ENCODE measurements at places on chromosomes 5 and 9.

DNA sequence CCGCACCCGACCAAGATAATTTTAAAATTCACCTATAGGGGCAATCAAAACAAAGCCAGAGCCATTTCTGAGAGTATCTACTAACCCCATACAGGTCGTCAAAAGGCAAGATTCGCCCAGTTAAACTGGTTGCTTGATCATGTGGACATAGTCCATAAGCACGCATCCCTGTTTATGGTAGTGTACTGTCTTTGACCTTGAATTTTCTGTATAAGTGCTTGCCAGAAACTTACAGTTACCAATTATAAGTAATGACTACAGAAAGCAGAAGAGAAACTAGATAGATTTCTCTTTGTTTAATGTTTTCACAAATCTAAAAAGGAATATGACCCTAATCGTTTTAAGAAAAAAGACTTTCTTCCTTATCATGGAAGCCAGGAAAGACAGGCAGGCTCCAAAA is 25.6 kb downstream of the SLC31A1 start:
- DNase-seq, result no peak

DNA sequence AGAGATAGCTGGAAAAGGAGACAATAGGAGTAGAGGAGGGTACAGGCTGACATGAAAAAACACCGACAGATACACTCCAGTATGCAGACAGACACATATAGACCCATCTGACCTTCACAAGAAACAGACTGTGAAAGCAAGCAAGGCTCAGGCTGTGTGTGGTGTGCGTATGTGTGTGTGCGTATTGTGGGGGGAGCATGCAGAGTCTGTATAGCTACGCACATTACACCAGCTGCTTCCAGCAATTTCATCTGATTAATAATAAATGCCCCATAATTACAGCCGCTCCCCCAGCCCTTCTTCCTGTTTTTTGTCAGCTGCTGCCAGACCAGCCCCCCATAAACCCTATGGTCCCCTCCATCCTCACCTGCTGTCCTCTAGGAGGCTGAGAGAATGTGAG is 6.7 kb downstream of the CNTFR start:
- DNase-seq, result no peak

DNA sequence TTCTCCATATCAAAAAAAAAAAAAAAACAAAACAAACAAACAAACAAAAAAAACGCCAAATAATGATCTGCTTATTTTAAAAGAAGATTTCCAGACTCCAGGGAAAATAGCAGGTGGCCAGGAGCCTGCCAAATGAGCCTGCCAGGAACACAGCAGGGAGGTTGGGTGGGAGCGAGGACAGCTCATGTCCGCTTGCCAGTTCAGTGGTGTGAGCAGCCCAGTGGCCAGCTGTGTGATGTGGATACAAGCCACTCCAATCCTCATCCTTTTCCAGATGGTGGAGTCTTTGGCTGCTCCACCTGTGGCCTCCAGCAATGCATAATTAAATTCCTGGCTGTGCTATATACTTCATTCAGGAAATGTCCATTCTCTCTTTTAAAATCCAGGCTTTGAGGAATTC is 1025.1 kb upstream of the C9orf72 start:
- no peak for DNase-seq

DNA sequence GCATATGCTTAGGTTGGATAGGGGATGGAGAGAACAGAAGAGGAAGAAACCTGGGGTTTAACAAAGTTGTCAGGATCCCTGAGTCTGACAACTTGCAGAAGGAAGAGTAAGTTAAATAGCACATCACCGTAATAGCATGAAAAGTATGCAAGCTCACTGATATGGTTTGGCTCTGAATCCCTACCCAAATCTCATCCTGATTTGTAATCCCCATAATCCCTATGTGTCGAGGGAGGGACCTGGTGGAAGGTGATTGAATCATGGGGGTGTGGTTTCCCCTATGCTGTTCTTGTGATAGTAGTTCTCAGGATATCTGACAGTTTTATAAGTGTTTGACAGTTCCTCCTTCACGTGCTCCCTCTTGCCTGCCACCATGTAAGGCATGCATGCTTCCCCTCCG is 193.3 kb downstream of the PSAT1 start:
- no peak for DNase-seq

- DNase-seq, result no peak
Measured at GRCh38 chr5:58582019-58582802, 664 bp upstream of the RAB3C start.

GRCh38 chr5:17163221-17163620 is 54.2 kb upstream of the BASP1 start:
- no peak for DNase-seq

DNA sequence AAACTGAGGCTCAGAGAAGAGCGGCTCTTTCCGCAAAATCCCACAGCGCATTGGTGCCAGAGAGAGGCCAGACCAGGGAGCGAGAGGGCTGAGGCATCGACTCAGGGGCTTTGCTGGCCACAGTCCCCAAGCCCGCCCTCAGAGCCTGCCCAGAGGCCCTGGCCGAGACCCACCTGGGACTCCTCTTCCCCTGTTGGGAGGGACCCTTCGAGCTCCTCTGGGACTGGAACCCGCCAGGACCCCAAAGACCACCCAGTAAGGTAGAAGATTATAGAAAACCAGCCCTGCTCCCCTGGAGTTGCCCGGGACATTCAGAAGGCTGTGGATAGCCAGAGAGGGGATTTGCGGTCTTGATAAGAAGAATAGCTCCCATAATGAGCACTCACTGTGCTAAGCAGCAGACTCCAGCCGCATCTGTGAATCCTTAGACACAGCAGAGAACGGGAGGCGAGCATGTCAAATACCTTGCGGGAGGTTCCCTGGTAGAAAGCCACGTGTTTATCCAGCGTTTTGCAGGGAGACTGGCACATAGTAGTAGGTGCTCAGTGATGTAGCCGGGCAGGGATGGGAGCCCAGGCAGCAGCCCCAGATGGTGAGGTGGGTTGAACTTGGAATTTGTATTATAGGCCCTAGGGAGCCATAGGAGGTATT is 651 bp upstream of the AK1 start:
- no peak for DNase-seq

GRCh38 chr5:142296914-142297417 is 27.9 kb downstream of the SPRY4 start:
- no peak for DNase-seq

GRCh38 chr9:68738358-68738757 is 33.3 kb downstream of the PIP5K1B start:
- DNase-seq, result no peak

DNA sequence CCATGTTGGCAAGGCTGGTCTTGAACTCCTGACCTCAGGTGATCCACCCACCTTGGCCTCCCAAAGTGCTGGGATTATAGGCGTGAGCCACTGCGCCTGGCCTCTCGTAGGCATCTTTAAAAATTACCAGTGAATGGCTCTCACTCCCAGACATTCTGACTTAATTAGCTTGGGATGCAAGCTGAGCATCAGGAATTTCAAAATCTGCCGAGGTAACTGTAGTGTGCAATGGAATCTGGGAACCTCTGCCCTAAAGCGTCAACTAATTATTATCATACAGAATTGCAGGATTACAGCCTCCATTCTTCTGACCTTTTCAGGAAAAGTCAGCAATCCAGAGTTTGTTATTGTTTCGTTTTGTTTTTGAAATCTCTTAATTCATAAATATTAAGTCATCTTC is 213.4 kb upstream of the DMAC1 start:
- no peak for DNase-seq

GRCh38 chr9:96856363-96857286 is 2.3 kb upstream of the ZNF782 start:
- DNase-seq, result no peak

- DNase-seq, result no peak
Measured at GRCh38 chr5:79759436-79759835, 69.8 kb downstream of the CMYA5 start.

GRCh38 chr9:34503406-34503805 is 19.4 kb downstream of the ENHO start:
- no peak for DNase-seq

DNA sequence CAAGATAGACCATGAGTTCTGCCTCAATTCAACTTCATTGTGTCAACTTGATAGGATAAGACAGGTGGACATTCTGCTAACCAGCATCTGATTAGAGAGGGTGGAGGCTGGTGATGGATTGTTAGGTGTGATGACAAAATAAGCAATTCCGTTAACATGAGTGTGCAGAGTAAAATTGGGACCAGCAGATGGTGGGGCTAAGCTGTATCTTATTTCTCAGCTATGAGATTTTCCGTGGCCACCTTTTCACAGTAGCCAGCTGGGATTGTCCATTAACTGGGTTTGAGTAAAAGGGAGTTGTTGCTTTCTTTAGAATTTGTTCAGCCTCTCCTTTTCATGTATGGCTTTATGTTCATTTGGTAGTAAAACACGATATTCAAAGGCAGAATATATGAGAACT is 28.8 kb upstream of the TAL2 start:
- DNase-seq, result no peak

GRCh38 chr9:4356306-4356705 is 56.4 kb upstream of the GLIS3 start:
- DNase-seq, result no peak

- DNase-seq, result no peak
Measured at GRCh38 chr9:100473276-100474081, 530 bp downstream of the TMEFF1 start.

- DNase-seq, result no peak
Measured at GRCh38 chr5:148957591-148958202, 105.2 kb downstream of the SH3TC2 start.

DNA sequence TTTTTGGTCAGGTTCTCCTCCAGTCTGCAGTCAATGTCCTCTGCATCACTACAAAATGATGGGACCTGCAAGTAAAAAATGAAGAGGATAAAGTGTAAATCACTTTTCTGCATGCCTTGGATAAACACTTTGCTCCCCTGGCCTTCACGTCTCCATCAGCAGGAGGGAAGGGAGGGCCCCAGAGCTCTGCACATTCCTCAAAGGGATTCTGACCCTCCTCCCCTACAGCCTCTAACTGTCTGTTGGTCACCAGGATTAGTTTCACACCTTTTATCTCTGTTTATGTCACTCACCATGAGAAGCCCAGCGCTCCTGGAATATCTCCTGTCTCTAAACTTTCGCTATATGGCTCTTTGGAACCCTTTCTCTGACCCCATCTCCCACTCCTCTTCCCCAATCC is 103.3 kb downstream of the SVEP1 start:
- no peak for DNase-seq

DNA sequence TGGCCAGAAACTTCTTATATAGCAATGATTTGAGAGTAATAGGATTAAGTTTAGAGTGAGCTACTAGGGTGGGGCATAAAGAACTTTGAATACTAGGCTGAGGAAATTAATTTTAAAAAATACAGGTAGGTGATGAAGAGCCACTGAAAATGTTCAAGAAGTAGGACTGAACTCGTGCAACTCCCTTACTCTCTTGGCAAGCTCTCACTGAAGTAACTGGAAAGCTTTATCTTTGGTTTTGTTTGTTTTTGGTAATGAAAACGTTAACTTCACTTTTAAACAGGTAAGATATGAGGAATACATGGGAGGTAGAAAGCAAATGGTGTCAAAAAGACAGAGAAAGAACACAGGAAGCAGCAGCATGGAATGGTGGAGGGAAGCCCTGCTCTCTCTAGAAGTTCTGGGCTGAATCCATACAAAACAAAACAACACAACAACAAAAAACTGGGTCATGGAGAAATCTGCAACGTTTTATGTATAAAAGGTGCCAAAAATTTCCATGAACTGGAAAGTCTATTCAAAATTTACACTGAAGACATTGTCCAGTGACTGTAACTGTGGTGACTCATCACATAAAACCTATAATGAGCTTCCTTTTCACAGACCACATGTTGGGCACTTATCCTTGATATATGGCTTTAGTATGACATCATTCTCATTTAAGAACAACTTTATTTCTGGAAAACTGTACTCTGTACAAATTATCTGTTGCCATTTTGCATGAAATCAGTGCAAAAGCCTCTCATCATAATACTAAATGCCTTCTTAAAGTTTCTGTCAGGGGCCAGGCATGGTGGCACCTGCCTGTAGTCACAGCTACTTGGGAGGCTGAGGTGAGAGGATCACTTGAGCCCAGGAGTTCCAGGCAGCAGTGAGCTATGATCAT is 91.2 kb upstream of the CHD1 start:
- DNase-seq, result no peak

DNA sequence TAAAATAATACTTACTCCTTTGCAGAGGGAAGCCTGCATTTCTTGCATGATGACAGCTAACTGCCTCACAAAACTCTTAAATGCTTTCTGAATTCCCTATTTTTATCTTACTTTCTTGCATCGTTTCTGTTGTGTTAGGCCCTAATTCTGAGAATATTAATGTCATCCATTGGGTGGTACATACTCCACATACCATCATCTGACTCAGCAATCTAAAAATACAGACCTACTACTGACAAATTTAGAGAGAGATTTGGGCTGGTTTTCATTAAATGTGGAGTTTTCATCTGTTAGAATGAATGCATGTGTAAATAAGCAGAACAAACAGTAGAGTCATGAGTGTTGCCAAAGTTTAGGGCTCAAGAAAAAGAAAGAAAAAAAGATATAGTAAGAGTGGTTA is 26.5 kb upstream of the KCNN2 start:
- no peak for DNase-seq

- DNase-seq, result no peak
Measured at GRCh38 chr5:1374679-1375055, 29.8 kb upstream of the CLPTM1L start.

GRCh38 chr5:37197340-37198050 is 51.7 kb downstream of the CPLANE1 start:
- no peak for DNase-seq

- DNase-seq, result no peak
Measured at GRCh38 chr9:33881635-33882034, 64.7 kb downstream of the UBE2R2 start.

DNA sequence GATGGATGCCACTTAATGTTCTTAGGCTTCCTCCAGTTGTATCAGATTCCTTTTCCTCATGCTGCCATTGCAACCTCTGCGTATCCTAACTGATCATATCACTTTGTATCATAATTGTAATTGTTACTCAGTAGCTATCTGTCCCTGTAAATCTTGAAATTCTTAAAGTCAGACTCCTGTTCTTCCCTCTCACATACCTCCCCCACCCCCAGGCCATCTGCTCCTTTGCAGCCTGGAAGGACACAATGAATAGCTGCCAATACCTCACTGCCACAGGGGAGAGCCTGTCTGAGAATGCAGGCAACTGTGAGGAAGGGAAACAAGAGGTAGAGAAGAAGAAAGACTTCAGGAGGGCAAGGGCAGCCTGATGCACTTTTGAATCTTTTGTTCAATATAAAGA is 228.5 kb downstream of the ENC1 start:
- DNase-seq, result no peak

GRCh38 chr5:74441616-74442015 is 198.9 kb downstream of the ENC1 start:
- DNase-seq, result no peak

- no peak for DNase-seq
Measured at GRCh38 chr9:99833735-99834134, 12.1 kb downstream of the NR4A3 start.

DNA sequence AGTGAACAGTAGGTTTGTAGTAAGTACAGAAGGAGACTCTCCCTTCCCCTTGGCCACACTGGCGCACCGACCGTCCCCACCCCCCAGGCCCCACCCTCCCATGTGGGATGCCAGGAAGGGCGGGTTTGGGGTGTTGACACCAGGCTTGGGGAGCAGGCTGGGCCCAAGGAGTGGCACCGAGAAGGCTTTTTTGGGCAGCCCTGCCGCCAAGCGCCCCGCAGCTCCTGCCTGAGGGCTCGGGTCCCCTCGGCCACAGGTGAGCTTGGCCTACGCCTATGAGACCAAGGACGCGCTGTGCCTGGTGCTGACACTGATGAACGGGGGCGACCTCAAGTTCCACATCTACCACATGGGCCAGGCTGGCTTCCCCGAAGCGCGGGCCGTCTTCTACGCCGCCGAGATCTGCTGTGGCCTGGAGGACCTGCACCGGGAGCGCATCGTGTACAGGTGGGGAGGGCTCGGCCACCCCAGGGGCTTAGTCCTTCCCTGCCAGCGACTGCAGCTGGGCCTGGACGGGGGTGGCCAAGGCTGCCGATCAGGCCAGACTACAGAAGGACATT is 7.3 kb downstream of the GRK6 start:
- DNase-seq, result no peak
